ENCODE measurements at places on chromosomes 6 and 20.

DNA sequence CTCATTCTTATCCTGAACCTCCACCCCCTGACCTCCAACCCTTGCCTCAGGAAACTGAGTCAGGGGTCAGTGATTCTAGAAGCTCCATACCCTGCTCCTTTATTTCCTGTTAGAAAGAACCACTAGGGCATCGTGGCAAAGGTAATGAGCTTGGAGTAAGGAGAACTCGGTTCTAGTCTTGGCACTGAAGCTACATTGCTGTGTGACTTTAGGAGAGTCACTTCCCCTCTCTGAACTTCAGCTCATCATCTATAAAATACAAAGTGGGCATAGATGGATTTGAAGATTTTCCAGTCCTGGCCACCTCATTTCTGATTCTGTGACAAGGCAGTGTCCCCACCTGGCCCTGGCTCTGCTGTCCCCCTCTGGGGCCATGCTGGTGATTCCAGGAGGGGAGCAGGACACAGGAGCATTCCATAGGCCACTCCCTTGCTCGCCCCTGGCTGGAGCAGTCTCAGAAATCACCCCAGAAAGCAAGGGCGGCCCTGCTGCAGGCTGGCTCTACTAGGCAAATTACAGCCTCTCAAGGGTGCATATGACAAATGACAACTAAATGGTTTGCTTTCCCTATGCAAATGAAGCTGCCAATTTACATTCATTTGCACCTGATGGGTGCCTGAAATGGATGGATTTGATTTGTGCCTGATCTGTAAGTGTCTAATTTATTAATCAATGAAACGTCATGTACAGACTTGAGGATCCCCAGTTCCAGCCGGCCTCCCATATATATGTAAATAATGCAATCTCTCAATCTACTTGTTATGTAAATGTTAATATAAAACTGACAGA lies 62.2 kb downstream of the LRFN2 start:
- DNase-seq: no peak

DNA sequence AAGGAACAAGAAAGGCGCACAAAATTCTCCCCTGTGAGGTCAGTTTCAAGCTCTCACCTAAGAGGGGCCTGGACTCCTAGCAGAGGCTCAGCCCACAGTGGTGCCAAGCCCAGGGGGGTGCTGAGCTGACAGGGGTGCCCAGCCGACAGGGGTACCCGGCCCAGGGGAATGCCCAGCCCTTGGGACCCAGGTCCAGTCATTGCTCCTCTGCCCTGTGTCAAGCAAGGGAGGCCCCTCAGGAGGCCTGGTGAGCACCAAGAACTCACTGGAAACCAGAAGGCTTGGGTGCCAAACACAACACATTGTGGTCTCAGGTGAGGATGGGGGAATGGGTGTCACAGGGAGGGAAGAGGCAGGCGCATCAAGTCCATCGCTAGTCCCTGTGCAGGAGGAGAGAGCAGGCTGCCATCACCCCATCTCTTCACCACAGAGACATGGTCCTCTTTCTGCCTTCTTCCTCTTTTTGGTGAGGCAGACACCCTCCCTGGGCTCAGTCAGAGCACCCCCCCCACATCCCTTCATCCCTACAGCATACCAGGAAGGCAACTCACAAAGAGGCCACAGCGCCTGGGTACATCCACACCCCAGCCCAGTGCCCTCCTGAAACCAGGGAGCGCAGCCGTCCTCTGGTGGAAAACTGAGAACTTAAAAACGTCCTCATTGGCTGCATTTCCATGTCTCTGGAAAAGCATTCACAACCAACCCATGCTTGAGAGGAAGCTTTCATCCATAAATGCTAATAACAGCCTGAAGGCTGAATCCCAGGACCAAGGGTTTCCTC lies 111.3 kb downstream of the BANF2 start:
- no peak for DNase-seq

DNA sequence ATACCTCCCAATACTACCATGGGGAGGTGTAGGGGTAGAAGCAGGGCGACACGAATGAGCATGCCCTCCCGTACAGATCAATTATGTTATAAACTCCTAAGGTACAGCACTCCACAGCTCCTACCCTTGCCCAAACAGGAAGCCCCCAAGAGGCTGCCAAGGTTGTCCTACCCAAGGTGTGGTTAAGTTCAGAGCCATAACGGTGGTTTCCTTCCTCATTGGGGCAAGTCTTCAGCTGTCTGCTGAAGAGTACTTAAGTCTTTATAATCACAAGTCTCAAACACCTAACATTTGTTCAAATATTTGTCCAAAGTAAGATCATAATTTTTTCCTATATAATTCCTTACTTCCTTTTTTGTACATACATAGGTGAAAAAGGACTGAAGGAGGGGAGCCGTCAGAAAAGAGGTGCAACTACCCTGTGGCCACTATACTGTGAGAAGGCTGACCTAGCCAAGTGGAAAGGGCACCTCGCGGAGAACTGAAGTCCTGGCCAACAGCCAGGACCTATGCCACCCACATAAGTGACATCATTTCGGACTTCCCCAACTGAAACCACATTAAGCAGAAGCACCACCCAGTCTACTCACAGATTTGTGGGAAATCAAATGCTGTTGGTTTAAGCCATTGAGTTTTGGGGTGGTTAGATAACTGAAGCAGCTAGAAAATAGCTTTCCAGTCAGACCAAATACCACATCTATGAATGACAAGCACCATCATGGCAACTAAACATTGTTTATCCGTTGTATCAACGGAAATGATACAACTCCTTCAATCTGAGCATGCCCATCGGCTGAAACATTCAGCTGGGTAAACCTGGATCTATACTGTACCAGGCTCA lies 2.9 kb upstream of the RAB22A start:
- peak; percentile 21 for DNase-seq

DNA sequence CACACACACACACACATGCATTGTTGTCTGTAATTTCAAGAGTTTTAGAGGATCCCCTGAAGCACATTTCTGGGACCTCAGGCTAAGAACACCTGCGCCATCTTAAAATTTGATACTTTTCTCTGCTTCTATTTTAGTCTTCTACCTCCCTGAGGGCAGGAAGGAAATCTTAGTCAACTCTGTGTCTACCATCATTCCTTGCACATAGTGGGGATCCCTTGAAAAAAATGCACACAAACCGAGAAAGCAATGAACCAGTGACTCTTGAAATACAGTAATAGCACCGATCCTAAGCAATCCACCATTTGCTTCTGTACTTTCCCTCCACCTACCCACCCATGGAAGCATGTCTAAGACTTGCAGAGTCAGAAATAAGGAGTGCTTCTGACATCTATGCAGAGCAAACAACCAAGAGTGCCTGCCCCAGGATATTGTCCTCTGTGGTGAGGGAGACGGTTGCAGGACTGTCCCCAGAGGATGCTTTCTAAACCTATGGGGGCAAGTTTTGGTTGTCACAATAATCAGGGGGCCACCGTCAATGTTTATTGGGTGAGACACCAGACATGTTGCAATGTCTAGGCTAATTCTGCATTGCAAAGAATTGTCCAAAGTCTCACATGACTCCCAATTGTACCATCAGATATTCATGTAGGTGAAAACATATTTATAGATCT lies 208.0 kb upstream of the TAB2 start:
- DNase-seq: no peak

DNA sequence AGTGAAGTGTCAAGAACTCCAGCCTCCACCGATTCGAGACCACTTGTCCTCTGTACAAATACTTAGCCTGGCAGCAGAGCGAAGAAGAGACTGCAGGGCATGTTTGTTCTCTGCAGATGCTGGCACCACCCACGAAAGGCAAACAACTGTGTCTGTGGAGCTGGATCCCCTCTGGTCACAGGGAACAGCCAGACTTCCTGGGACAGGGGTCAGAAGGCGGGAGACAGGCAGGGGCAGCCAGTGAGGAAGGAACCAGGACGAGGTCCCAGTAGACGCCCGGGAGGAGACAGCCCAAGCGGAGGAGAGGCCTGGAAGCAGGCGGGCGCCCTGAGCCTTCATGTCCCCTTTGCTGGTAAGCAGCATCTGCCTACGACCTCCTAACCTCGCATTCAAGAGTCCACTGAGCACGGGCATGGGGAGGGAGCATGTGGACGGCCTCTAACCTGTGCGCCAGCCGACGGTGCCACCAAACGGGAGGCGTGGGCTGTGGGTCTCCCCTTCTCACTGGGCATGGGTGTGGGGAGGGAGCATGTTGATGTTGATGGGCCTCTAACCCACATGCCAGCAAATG lies 265.5 kb downstream of the DLL1 start:
- DNase-seq: no peak

DNA sequence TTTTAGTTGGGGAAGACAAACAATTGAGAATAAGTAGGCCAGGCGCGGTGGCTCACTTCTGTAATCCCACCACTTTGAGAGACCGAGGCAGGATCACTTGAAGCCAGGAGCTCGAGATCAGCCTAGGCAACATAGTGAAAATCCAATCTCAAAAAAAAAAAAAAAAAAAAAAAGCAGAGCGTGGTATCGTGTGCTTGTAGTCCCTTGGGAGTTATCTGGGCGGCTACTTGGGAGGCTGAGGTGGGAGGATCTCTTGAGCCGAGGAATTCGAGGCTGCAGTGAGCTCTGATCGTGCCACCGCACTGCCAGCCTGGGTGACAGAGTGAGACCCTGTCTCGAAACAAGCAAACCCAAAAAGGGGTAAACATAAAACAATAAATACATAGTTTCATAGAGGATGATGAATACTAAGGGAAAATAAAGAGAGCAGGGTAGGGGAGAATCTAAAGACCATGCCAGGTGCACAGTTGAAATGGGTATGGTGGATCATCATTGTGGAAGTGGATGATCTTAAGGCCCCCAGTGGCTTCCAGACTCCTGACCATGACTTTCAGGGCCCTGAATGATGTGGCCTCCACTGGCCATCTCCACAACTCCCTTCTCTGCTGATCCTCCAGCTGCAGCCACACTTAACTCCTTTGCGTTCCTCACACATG lies 947 bp downstream of the POFUT1 start:
- no peak for DNase-seq

- DNase-seq: no peak
Observed at GRCh38 chr20:33999025-33999649, 5.4 kb downstream of the RALY start.

DNA sequence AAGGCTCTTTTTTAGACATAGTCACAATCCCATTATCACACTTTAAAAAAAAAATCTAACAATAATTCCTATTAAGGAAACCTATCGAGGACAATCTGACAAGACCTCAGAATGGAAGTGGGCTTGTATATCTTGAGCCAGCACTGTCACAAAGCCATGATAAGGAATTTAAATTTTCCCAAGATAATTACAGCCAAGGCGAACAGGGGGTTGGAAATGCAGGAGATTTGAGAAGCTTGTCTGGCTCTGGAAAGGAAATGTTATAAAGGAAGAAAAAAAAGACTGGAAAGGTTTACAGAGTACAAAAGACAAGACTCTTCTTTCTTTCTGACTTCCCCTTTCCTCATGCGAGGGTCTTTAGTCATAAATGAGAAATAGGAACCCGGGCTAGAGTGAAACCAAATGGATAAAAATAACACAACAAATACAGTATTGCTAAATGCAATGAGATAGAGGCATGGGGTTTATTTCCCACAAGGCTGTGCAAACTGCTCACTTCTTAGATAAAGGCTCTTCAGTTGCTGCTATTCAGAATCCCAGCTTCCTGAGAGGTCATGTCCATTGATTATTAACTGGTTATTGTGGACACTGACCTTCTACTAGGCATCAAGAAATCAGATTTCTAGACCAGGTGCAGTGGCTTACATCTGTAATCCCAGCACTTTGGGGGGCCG lies 13.4 kb upstream of the GHRH start:
- no peak for DNase-seq

DNA sequence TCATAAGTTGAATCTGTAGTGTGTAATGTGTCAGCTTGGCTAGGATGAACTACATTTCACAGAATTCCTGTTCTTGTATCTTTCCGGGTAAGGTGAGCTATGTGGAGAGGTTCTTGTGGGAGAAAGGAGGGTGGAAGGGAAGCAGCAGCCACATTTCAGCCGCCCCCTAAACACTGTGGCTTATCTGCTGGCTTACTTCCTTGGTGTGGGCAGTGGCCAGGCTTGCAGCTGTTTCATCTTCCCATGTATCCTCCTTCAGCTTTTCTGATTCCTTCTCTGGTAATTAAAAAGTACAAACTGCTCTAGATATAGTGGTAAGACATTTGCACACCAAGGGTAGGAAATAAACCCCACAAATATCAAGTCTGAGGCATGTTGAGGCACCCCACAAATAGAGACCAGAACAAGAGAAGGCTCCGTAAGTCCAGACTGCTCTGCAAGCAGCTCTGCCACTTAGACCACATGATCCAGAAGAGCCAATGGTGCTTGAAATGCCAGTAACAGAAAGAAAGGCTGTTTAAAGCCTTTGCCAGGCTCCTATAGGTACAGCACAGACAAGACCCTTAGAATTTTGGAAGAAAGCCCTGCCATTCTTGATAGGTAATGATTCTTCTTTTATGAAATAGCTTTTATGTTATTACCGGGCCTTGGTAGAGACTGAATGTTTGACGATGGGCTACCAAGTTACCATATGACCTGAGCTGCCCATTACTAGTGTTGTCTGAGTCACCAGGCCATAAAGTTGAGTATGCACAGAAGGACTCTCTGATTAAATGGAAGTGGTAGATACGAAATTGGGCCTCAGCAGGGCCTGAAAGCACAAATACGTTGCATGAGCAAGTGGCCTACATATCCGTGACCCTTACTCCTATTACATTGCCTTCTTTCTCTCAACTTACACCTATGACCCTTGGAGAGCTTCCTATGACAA lies 215.0 kb upstream of the SGK1 start:
- no peak for DNase-seq

Data from stimulated activated CD4-positive, alpha-beta T cell treated with anti-CD3 and anti-CD28 coated beads, Interleukin-15, amount 100 ng/mL, for 1 hour (primary cell).